Stimulated activated CD4-positive, alpha-beta T cell treated with anti-CD3 and anti-CD28 coated beads, Interleukin-15, amount 100 ng/mL, for 24 hours (primary cell): ENCODE measurements at places on chromosomes 3 and 15.

DNA sequence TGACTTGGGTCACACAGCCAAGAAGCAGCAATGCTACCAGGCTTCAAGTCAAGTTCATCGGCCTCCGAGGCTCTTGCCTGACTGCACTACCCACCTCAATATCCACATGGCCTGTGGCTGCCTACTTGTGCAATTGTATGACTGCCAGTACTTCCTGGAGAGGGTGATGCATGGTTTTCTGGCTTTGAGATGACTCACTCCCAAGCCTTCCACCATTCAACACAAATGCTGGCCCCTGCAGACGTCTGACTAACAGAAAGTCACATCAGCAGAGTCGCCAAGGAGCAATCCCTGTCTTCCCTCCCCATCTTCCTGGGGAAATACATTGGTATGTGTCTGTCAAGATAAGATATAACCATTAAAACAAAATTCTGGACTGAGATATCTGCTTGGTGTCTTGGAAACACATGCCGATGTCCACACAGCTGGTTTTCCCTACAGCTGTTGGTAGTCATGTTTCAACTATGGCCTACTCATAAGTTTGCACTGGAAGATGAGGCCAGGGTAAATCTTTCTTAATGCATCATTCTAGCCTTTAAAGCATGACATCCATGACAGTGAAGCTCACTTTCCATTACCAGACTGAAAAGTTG lies 79.6 kb upstream of the SPATA12 start:
- peak; percentile 76 for DNase-seq

GRCh38 chr3:26280517-26280916 lies 342.1 kb upstream of the LRRC3B start:
- DNase-seq: no peak

GRCh38 chr15:51547656-51548055 lies 74.9 kb downstream of the DMXL2 start:
- no peak for DNase-seq

DNA sequence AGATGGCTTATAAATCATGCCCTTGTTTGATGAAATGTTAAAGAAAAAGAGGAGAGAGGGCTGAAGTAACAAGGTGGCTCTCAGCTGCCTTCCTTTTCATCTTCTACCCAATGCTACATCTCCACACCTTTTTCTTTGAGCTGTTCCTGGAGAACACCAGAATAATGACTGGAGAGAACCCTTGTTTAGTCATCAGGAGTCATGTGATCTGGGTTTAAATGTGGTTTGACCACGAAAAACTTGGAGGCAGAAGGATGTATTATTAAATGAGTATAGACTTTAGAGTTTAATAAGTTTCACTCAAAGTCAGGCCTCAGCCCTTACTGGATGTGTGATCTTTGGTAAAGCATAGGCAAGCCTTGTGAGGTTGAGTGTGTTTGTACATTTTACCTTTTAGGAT lies 230.3 kb upstream of the TBL1XR1 start:
- DNase-seq: peak; percentile 19

GRCh38 chr3:177146646-177147045 lies 50.6 kb downstream of the TBL1XR1 start:
- no peak for DNase-seq

- DNase-seq: no peak
Observed at GRCh38 chr3:32614956-32615355, 44.3 kb upstream of the DYNC1LI1 start.

DNA sequence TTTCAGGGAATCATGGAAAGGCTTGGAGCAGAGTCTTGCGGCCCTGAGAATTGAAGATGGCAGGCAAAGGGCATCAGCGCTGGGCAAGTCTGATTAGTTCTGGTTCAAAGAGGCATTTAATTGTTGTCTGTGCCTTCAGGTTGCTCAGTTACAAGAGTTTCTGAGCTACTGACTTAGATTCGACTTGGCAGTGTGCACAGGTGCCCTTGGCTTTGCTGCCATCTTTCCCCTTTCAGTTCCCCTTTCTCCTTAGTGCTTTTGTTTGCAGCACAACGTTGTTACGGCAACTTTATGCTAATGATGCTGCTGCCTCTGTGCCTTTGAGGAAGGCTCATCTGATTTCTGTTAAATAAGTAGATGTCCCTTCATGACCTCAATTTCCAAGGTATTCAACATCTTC lies 12.5 kb downstream of the P2RY14 start:
- no peak for DNase-seq

DNA sequence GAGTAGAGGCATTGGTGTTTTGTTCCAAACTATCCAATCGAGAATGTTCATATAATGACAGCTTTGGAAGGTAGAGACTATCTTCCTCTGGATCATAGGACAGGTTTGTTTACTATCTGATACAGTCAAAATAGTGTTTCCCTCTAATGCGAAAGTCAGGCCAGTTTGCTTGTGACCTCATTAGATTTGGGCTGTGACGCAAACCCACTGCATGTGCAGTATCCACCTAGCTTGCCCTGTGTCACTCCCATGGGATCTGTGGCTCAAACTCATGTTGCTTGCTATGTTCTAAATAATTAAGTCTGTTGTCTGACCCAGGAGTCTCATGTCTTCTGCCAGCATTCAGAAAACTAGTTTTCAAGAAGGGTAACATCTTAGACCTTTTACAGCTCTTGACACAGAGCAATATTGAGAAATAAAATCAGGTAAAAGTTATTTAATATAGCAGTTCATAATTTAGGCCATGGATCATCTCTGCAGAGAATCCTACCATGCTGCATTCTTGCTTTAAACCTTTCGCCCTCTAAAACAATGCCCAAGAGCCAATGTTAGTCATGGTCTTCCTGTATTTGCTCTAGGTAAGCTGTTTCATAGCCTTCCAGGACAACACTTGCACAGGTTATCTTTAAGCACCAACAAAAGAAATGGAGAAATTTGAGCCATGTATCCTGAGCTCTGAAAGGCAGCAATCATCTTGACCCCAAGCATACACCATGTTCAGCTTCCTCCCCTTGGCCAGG lies 26.4 kb downstream of the NIT2 start:
- DNase-seq: no peak

DNA sequence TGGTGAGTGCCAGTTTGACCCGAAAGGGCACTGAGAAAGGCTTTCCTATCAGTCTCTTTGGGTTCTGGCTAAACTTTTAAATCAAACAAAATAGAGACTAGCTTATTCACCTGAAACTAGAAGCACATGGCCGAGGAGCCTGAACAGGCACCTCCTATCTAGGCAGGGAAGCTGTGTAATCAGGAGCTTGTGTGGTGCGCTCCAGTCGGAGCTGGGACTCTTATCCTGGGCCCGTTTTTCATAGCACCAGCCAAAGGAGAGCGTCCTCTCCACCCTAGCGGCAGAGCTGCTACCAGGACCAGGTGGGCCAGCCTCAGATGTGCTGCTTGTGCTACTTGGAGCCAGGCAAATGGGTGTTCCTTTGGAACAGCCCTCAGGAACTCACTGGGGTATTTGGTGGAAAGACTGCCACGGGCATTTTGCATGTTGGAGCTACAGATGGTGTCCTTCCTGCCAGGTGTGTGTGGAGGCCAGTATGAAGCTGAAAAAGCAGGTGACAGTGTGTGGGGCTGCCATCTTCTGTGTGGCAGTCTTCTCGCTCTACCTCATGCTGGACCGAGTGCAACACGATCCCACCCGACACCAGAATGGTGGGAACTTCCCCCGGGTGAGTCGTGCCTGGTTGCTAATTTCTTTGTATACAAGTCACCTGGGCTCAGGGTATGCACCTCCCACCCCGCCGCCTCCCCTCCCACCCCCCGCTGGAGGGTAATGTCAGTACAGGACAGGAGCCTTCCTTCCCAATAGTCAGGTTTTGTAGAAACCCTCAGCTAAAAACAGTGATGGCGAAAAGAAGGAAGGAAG lies 833 bp downstream of the MAN2A2 start:
- DNase-seq: no peak

GRCh38 chr15:37574985-37575384 lies 359.5 kb upstream of the TMCO5A start:
- no peak for DNase-seq

DNA sequence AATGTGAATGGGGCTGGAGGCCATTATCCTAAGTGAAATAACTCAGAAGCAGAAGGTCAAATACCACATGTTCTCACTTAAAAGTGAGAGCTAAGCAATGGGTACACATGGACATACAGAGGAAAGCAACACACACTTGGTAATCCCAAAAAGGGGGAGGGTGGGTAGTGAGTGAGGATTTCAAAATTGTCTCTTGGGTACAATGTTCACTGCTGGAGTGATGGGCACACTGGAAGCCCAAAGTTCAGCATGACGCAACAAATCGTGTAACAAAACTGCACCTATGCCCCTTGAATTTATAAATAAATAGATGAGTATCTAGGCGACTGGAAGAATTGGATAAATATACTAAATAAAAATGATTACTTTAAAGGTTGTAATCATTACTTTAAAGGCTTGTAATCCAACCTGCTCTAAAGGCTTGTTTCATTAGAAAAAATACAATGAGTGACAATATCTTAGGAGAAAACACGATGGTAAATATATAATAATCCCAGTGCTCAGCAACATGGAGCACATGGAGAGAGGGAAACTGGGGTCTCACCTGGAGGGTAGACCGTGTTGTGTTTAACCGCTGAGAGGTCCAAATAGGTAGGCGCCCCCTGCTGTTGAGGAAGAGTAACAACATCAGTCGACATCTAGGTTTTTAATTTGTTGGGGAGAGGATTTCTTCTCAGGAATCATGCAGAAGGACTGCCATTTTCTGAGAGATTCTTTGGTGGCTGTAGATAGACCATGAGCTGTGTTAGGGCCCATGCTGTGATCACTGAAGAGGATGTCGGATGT lies 78.5 kb upstream of the ROBO1 start:
- peak; percentile 3 for DNase-seq

GRCh38 chr3:53808496-53808895 lies 37.7 kb downstream of the CHDH start:
- no peak for DNase-seq

DNA sequence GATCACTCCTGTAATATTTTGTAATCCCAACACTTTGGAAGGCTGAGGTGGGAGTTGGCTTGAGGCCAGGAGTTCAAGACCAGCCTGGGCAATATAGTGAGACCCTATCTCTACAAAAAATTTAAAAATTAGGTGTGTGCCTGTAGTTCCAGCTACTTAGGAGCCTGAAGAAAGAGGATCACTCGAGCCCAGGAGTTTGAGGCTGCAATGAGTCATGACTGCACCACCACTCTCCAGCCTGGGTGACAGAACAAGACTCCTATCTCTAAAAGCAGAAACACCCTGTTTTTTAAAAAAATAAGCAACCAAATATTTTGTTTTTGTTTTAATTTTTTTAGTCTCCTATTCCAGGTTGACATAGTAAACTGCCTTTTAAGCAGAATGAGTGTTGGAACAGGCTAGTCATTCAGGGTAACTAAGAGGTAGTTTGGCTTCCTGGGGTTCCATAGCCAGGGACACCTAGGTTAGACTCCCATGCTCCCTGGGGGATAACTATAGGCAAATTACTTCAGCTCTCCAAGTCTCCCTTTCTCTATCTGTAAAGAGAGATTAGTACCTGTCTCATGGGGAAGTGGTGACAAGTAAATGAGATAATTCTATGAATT lies 114.6 kb upstream of the C15orf61 start:
- no peak for DNase-seq

DNA sequence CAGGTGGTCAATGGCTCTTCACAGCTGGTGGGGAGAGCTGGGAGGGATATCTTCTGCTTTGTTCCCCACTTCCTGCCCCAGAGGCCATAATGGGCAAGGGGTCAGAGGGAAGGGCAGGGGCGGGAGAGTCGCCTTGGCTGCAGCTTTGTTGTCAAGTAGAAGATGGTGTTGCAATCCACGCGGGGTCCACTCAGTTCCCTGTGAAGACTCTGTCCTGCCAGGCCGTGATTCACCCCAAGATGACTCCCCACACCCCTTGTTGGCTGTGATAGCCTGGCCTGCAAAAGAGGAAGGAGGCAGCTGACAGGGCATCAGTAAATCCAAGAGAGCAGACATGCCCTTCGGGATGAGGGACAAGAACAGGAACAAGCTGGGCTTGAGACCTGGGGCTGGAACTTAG lies 6.9 kb downstream of the GALNT15 start:
- no peak for DNase-seq

DNA sequence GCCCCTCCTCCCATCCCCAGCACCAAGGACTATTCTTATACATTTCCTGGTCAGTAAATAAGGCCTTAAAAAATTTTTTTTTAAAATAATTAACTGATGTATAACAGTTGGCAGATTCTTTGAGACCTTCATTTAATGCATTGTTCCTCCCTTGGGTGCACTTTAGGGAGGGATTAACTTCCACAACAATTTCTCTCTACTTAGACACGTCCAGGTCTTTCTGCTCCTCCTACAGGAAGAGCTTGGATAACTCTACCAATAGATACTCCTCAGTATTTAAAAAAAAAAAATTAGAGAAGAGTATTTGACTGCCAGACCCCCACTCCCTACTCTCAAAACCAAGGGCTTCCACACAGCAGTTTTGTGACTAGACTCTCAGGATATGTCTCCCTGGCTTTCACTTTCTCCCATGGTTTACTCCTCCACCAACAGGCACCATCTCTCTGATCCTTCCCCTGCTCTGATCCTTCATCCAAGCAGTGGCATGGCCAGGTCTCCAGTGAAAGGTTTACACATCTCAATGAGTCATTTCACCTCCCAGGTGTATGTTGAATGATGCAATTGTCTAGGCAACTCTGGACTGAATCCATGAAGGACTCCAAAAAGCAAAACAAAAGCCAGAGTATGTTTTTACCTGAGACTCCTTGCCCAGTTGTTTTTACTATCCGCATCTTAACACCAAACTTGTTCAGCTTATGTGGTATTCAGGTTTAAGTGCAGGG lies 7.4 kb downstream of the ZIC4 start:
- DNase-seq: no peak

DNA sequence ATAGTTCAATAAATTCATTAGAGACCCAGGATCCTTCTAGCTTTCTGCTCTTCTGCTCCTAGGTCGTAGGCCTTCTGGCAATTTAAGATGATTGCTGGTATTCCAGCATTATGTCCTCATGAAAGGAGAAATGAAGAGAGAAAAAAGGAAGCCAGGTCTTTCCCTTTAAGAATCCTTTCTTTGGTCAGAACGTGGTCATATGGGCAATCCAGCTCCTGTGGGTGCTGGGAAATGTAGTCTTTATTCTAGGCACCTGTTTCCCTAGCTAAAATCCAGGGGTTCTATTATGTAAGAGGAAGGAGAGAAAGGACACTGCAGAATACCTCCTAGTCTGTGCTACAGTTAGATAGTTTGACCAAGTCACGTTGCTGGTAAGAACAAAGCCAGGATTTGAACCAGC lies 35.5 kb upstream of the NR1I2 start:
- no peak for DNase-seq

GRCh38 chr3:128282380-128283196 lies 129.3 kb downstream of the EEFSEC start:
- DNase-seq: no peak

DNA sequence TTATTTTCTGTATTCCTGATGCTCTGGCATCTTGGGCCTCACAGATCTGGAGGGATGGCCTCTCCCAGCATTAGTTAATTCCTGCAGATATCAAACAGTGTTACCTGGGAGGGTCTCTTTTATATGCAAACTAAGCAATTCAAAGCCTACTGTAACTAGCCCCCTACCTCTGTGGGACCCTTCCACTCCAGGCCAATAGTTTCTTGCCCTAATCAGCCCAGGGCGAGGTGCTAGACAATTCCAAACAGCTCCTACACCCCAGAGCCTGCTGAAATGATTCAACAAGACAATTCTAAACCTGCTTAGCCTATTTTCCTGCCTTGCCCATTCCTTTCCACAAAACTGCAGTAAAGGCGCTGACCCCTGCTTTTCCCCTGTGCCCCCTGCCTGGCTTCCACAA lies 106.6 kb upstream of the IGSF10 start:
- DNase-seq: no peak

GRCh38 chr3:4995500-4996053 lies 16.3 kb downstream of the BHLHE40 start:
- DNase-seq: no peak
